Activated CD8-positive, alpha-beta memory T cell treated with anti-CD3 and anti-CD28 coated beads, Interleukin-2, amount 10 ng/mL, durations not matched to agents 7 days and 5 days (primary cell): ENCODE measurements at places on chromosomes 4 and X. TPM values are rescaled to one million over a fixed set of nuclear protein-coding genes. Genes with fewer than 3 reads are reported as not detected.

DNA sequence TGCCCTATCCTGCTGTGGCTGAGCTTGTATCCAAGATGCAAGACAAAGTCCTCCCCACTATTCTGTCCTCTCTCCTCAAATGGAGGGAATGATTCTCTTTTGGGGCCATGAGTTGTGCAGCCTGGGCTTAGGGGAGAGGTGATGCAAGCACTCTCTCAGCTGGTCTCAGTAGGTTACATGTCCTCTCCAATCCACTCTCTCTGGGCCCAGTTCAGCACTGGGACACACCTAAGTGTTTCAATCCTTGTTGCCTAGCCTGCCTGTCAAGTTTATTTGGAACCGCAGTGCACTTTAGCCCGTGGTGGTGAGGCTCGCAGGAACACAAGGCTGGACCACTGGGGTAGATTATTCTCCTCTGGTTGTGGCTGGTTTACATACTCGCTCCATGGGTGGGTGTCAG, 23.8 kb upstream of the TMPRSS11D start:
- DNase-seq: no peak

DNA sequence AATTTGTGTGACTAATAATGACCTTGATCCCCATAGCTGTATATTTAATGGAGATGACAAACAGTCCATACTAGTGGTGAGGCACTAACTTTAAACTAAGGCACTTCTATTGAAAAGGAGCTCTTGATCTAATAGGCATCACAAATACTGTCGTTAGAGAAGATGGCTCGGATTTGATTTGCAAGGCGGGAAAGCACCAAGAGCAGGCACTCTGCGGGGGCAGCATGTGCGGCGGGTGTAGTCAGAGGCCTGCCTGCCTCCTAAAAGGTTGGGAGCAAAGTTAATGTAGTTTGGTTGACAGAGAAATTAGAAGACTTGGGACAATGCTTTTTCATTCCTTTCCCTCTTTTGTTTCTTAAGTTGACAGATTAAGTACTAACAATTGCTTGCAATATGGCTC, 278.8 kb downstream of the CFAP299 start:
- no peak for DNase-seq

DNA sequence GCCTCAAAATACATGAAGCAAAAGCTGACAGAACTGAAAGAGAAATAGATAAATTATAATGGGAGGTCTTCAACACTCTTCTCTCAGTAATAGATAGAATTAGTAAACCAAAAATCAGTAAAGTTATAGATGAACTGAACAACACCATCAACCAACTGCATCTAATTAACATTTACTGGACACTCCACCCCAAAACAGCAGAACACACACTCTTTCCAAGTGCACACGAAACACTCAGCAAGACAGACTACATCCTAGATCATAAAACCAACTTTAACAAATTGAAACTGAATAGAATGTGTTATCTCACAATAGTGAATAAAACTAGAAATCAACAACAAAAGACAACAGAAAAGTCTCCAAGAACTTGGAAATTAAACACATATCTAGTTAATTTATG, 25.1 kb upstream of the TCEAL4 start:
- no peak for DNase-seq

- DNase-seq: peak; percentile 93
These were observed 237.5 kb downstream of the BCOR start for GRCh38 chrX:39859991-39860861.

- no peak for DNase-seq
These were observed 196.8 kb downstream of the AFAP1 start for GRCh38 chr4:7742807-7743280.

- peak; percentile 87 for DNase-seq
These were observed 39.1 kb downstream of the ARL9 start for GRCh38 chr4:56544573-56545131.

GRCh38 chrX:11558972-11559371, 106.7 kb downstream of the ARHGAP6 start:
- DNase-seq: peak; percentile 43

- DNase-seq: no peak
These were observed 346.6 kb downstream of the FBXO8 start for GRCh38 chr4:173936861-173937260.

GRCh38 chrX:68115371-68115770, 317.9 kb downstream of the OPHN1 start:
- no peak for DNase-seq

GRCh38 chr4:155578219-155578618, 88.4 kb upstream of the GUCY1A1 start:
- DNase-seq: no peak

GRCh38 chrX:68732906-68733493, 85.5 kb downstream of the STARD8 start:
- DNase-seq: peak; percentile 70

Gene CT45A1
- total RNA-seq: not detected

Gene GABRA4
- not detected for total RNA-seq

Gene CLDN22
- total RNA-seq: not detected

Gene FUNDC1
- 9.9 TPM for total RNA-seq

Gene DGKK
- not detected for total RNA-seq

Gene FRMPD3
- total RNA-seq: not detected

Gene ASB5
- total RNA-seq: not detected

Gene ADH5
- total RNA-seq: 97.4 TPM

Gene ETNPPL
- not detected for total RNA-seq

Gene LUZP4
- not detected for total RNA-seq

Gene TRIM61
- 2.2 TPM for total RNA-seq

Gene FRMD7
- total RNA-seq: not detected

Gene EPHA5
- not detected for total RNA-seq
